ENCODE measurements at places on chromosomes 5 and 9.

DNA sequence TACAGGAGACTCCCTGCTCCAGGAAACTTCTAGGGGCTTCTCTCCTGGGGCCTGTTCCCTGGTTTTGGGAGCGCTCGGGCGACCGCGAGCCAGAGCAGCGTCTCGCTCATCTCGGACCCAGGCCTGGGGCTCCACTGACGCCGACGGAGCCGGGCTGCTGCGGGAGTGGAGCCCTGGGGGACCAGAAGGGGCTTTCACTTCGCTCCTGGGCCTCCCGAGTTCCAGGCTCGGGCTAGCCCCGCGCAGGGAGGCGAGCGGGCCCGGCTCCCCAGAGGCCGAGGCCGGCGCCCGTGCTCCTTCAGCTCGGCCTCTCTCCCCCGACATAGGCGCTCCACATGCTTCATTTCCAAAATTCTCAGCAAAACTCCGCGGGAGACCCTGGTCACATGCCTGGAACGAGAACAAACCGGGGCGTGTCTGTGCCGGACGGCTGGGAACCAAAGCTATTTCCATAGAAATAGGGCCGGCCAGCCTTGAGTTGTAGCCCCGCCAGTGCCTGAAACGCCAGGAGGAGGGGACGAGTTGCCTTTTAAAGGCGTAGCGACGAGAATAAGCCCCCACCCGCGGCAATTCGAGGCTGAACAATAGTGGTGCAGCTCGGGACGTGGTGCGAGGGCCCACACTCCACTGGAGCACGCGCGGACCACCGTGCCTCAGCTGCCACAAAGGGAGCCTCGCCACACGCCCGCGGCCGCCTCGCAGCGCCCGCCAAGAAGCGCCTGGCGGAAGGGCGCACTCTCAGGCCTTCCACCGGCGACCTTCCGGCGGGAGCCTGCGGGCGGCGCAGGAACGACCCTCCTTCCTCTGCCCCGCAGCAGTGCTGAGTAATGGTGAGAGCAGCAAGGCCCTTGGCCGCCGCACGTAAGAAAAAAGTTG lies 1.1 kb upstream of the G3BP1 start:
- DNase-seq, result peak; percentile 72

DNA sequence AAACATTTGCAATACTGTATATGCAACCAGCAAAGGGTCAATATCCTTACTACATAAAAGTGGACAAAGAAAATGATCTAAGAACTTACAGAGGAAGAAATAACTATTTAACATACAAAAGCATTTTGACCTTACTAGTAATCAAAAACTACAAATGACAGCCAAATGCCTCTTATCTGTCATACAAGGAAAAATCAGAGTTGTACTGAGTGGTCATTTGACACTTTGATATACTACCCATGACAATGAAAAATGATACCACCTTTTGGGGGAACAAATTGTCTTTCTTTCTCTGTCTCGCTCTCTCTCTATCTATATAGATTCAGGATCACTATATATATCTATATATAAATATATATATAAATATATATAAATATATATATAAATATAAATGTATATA lies 50.4 kb upstream of the ZSWIM6 start:
- no peak for DNase-seq

DNA sequence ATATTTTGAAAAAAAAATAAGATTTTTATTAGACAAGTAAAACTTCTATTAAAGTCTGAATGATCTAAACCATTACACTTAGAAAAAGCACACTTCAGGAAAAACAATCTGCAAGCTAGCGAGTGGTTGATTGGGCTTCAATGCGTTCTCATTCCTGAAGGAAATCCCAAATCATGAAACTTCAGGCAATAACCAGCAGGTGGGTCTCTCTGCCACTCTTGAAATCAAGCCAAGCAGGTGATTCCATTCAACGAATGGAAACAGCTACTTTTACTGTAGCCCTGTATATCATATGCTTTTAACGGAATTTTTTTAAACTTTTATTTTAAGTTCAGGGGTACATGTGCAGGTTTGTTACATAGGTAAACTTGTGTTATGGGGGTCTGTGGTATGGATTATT lies 234.5 kb upstream of the TRPM3 start:
- no peak for DNase-seq

- no peak for DNase-seq
Observed at GRCh38 chr5:40406741-40407211, 272.9 kb upstream of the PTGER4 start.

DNA sequence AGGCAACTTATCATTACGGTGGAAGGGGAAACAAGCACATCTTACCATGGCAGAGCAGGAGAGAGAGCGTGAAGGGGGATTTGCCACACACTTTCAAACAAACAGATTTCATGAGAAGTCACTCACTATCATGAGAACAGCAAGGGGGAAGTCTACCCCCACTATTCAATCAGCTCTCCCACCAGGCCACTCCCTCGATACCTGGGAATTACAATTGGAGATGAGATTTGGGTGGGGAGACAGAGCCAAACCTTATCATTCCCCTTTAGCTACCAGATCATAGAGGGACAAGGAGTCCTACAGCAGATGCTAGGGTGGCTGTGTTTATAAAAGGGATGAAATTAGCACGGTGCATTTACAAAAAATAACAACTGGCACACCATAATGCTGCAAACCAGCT lies 2149.4 kb upstream of the ACO1 start:
- no peak for DNase-seq

- DNase-seq, result no peak
Observed at GRCh38 chr5:95043234-95043633, 241.7 kb downstream of the MCTP1 start.

DNA sequence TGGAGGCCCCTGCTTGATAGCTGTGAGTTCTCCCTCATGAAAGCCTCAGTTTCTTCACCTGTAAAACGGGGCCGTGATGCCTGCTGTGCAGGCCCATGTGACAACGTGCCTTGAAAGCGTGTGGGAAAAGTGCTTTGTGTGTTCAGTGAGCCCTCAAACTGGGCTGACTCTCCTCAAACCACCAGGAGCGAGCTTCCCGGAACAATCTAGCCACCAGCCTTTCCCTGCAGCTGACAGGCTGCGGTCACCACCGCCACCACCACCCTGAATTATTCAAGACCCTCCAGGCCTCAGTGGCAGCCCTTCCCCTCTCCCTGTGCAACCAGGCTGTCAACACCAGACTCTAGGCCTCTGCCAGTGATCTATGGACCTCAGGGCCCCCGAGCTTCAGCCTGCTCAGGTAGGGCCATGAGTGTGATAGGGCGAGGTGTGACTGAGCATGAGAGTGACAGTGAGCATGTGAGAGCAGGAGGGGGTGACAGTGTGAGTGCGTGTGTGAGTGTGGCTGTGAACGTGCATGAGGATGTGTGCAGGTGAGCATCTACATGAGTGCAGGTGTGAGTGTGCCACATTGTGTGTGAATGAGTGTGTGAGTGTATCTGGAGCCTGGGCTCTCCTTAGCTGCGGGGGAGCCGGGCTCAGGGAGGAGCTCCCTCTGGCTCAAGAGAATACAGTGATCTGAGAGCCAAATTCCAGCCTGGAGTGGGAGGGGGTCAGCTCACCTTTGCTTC lies 53.3 kb upstream of the PSD2 start:
- DNase-seq, result no peak

- peak; percentile 46 for DNase-seq
Observed at GRCh38 chr5:56900858-56901578, 8.4 kb upstream of the SETD9 start.

DNA sequence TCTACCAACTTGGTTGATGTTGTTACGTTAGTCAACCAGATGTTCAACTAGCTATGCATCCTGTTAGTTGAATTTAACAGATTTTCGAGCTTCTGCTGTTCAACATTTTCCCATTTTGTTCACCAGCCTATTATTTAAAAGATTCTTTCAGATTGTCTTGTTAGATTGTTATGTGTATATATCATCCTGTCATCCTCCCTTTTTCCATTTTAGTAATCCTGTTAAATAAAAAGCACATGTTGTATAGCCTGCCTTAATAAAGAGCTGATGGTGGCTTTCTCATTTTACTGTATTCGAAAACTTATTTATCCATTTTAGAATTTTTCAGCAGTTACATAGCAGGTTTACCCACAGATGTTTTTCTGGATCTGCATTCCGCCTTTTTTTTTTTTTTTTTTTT lies 4.3 kb downstream of the TMEFF1 start:
- DNase-seq, result no peak

GRCh38 chr5:67971223-67971830 lies 244.2 kb upstream of the PIK3R1 start:
- no peak for DNase-seq

GRCh38 chr9:115799734-115800133 lies 353.9 kb upstream of the PAPPA start:
- no peak for DNase-seq

DNA sequence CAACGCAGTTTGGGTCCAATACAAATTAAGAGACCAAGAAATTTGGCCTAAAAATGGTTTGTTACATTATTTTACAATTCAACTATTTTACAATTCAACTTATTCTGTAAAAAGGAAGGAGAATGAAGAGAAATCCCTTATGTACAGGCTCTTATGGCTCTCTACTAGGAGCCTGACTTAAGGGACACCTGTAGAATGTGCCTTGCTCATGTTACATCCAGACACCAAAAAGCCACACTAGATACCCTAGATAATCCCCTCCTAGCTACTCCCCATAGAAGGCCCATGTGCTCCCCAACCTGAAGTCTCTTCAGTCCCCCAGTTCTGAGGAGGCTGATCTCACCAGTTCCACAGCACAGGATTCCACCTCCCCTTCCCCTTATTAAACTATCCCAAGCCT lies 14.1 kb upstream of the NNT start:
- no peak for DNase-seq

DNA sequence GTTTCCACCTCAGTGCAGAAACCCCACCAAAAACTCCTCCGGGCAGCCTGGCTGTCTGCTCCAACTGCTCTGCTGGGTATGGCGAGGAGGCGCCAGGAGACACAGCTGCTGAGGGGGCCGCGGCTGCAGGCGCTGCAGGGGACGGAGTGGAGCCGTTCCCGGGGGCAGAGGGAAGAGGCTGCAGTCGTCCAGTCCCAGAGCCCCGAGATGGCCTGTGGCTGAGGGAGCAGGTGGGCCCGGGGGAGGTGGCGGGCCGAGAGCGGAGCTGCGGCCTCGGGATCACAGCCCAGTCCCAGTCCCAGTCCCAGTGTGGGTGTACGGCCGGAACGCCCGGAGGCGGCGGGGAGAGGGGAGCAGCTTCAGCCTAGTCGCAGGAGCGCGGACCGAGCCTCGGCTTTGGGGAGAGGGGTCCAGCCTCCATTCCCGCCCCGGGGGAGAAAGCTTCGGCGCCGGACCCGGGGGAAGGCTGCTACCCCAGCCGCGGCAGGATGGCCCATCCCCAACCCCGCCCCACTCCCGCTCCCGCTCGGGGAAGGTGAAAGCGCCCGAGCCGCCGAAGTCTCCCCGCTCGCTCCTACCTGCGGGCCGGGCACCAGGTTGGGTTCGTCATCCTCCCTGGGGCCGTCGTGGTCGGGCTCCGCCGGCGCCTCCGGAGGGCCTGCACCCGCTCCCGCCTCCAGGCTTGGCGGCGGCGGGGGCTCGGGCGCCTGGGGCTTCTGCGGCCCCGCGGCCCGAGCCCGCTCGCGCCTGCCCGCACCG lies 513 bp downstream of the FAM193B start:
- DNase-seq, result peak; percentile 10

DNA sequence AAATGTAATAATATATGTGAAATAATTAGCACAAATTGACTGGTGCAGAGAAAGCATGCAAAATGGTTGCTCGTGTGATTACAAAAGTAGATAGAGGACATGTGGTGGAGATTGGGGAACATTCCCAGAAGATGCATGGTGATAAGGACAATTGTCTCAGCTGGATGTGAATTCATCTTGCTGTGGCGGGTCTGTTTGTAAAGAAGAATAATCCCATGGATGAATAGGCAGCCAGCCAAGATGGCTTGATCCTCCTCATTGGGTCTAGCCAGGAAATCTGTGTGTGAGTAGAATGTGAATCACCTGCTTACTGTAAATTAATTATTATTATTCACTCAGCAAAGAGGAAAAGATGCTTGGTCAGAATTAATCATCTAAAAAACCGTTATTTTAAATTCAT lies 12.6 kb upstream of the DPYSL3 start:
- DNase-seq, result no peak

DNA sequence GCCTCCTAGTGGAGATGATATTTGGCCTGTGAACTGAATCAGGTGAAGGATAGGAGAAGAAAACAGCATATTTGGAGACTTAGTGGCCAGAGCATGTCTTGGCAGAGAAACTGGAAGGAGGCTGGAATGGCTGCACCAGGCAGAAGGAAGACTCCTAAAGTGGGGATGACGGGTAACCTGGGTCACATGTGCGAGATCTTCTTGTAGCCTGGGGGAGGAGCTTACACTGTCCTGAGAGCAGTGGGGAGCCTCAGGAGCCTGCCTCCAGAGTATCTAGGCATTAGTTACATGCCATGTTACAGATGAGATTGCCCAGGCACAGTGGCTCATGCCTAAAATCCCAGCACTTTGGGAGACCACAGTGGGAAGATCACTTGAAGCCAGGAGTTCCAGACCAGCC lies 49.8 kb downstream of the JADE2 start:
- no peak for DNase-seq

DNA sequence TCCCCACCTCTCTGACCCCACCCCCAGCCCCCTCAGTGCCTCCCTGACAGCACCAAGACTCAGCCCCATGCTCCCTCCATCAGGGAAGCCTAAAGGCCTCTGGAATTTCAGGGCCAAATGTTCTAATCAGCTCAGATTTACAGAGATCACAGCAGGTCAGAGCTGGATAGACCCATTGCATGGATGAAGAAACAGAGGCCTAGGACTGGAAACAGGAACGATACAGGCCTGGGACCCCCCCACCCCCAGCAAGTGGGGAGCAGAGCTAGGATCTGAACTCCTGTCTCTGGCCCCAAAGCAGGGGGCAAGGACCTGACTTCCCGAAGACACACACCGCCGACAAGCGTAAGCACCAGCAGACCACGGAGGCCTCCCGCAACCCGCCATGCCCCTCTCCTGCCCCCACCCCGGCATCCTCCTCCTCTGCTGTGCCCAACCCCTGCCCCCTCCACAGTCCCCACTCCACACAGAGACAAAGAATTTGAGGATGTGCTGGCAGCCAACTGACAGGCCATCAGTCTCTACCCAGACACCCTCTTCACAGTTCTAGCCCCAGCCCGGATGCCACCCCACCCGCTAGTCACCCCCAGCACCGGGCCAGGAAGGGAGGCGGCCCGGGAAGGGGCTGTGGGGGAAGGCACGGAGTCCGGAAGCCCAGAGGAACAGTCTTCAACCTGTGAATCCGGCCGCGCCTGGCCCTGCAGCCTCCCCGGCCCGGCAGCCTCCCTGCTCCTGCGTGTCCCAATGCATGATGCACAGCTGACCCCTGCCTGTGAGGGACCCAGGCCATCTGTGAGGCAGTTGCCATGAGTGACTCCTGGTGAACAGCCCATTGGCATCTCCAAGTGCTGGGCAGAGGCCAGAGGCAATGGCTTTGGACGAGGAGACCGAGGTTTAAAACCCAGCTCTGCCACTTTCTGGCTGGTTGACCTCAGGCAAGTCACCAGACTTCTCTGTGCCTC lies 31.3 kb downstream of the NDUFA8 start:
- no peak for DNase-seq

GRCh38 chr5:118593003-118593328 lies 395.4 kb downstream of the DTWD2 start:
- DNase-seq, result no peak

DNA sequence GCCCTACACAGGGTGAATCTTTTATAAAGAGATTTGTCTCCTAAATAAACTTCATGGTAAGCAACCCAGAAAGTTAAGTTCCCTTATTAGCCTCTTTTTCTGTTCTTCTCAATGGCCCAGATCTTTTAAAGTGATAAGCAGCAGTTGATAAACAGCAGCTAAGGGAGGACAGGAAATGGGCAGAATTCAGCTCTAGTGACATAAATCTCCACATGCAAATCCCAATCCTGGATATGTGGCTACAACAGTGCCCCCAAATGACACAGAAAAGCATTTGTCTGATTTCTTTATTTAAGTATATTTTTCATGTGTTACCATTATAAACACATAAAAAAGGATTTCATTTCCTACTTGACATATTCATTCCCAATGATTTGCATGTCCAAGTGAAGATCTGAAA lies 199.0 kb downstream of the DTWD2 start:
- no peak for DNase-seq

Measured in MM.1S (cell line).